ENCODE measurements at places on chromosomes 1 and 21. TPM values are rescaled to one million over a fixed set of nuclear protein-coding genes. Genes with fewer than 3 reads are reported as not detected.

DNA sequence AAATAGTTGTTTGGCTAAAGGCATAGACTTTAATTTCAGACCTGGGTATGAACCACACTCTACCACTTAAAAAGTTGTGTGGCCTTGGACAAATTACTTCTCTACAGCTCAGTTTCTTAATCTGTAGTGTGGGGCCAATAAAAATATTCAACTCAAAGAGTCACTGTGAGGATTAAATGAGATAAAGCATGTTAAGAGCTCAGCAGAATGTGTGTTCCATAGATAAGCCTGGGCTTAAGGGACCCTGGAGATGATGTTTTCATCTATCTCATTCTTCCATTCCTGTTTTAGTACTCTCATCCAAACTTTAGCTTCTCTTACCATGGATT lies 17.7 kb downstream of the S100A10 start:
- no peak overlapping the region for H3K27ac ChIP-seq
- H3K4me3 ChIP-seq, result no peak overlapping the region
- peaks cover 16% of the 10 kb centered on the region for H3K4me1 ChIP-seq
- no peak for DNase-seq
- no peaks in the 10 kb centered on the region for H3K27me3 ChIP-seq

DNA sequence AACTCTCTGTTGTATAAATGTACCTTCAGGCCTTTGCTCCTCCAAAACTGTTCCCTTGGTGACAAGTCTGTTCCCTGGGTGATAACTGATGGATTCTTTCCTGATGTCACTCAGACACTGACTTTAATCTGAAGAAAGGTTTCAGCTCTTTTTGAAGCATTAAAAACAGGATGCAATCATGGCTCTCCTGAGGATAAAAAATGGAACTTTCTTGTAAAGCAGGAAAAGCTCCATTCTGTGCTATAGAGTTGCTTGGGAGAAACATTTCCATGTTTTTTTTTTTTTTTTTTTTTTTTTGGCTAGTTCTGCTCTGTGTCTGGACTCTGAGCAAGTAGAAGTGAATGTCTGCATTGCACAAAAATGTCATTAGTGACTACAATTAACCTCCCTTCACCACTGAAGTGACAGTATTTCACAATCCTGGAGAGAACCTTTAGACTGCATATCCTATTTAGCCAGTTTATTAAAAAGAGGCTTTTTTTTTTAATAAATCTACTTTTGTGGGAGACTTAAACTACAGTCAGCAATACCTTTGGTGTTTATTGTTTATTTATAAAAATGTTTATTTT lies 101.7 kb upstream of the PRMT6 start:
- no peaks in the 10 kb centered on the region for H3K27me3 ChIP-seq
- no peak overlapping the region for H3K4me3 ChIP-seq
- no peaks in the 10 kb centered on the region for H3K36me3 ChIP-seq
- H3K4me1 ChIP-seq, result no peaks in the 10 kb centered on the region

DNA sequence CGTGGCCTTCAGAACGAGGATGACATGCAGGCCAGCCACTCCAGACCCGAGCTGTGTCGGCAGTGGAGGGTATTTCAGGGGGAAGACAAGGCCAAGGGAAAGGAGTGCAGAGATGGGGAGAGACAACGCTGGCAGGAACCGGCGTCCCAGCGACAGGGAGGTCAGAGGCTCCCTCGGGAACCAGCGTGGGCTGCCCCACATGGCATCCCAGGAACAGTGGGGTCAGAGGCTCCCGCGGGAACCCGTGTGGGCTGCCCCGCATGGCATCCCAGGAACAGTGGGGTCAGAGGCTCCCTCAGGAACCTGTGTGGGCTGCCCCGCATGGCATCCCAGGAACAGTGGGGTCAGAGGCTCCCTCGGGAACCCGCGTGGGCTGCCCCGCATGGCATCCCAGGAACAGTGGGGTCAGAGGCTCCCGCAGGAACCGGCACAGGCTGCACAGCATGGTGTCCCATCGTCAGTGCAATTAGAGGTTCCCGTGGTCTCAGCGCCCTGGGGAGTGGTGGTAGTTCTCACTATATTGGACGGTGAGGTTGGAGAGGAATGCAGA lies 43.0 kb downstream of the SLC19A1 start:
- H3K27ac ChIP-seq, result no peak overlapping the region
- no peaks in the 10 kb centered on the region for H3K27me3 ChIP-seq

Gene CD53
- total RNA-seq, result 228 TPM

DNA sequence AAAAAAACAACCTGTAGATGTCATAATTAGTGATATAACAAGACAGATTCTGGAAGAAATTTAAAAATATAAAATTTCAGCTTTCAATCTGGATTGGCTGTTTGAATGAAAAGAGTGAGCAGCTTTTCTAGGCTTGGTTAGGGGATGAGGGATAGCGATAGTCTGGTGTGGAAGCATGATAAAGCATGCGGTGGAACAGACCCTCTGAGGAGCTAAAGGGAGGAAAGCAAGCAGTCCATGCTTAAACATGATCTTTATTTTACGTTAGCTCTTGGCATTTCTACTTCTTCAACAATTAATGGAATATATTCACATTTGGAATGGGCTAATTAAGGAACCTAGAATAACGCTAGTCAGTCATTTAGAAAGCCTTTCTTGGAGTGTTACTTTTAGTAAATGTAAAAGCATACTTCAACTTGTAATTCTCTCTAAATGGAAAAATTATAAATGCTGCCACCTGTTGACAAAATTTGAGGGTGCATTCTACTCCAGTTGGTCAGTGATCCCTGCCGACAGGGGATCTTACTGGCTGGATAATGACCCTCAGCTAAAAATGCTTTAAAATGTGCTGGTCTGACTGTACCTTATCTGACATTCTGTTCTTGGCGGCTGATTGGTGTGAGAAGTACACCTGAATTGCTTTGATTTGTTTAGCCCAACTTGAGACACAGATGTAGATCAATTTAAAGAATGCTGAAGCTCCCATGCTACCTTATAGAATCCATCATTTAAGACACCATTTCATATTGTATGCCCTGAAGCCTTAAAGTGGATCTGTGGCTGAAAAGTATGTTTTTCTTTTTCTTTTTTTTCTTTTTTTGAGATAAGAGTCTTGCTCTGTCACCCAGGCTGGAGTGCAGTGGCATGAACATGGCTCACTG lies 61.2 kb downstream of the AK4 start:
- H3K27me3 ChIP-seq, result no peaks in the 10 kb centered on the region
- H3K36me3 ChIP-seq, result no peaks in the 10 kb centered on the region

DNA sequence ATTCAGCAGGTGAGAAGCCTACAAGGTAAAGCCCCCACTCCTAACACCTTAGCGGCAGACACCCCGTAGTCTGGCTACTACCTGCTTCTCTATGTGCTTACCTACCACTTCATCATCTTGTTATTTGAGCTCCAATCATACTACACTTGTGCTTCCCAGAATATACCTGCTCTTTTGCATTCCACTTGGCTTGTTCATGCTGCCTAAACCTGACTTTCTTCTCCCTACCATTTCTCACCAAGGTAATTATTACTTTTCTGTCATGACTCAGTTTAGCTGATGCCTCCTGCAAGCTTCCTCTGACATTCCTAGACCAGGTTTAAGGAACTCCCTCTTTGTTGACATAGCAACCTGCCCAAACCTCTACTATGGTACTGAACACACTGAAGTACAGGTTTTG lies 495.6 kb upstream of the C1orf87 start:
- no peaks in the 10 kb centered on the region for H3K27me3 ChIP-seq
- no peak for DNase-seq
- H3K27ac ChIP-seq, result no peak overlapping the region

DNA sequence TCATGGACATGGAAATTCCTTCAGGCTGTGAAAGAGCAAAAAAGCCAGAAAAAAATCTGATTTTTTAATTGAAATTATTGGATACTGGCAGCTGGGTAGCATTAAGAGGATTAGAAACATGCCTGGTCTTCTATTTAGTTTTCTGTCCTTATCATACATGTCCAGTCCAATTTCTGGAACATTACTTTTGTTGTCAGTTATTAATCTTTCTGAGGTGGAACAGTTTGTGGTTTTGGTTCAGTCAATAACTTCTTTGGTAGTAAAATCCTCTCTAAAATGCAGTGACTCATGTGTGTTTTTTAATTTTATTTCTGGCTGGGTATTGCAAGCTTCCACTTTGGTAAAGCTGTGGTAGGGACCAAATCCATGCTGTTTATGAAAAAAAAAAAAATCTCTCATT lies 687.0 kb upstream of the ADGRL2 start:
- no peaks in the 10 kb centered on the region for H3K4me1 ChIP-seq
- DNase-seq, result no peak
- no peaks in the 10 kb centered on the region for H3K27me3 ChIP-seq
- no peak overlapping the region for H3K27ac ChIP-seq

All from lower lobe of right lung (tissue), 2 donors.